ENCODE measurements at places on chromosomes 1 and 21.

GRCh38 chr1:17516303-17517214 is 22.9 kb upstream of the ARHGEF10L start:
- DNase-seq: no peak

GRCh38 chr1:175904808-175905207 is 161.4 kb upstream of the TNR start:
- DNase-seq: no peak

GRCh38 chr1:170305777-170306512 is 160.2 kb downstream of the NTMT2 start:
- DNase-seq: no peak

GRCh38 chr1:62336995-62337705 is 17.9 kb upstream of the KANK4 start:
- no peak for DNase-seq

GRCh38 chr1:6260433-6260934 is 414 bp downstream of the GPR153 start:
- DNase-seq: no peak

DNA sequence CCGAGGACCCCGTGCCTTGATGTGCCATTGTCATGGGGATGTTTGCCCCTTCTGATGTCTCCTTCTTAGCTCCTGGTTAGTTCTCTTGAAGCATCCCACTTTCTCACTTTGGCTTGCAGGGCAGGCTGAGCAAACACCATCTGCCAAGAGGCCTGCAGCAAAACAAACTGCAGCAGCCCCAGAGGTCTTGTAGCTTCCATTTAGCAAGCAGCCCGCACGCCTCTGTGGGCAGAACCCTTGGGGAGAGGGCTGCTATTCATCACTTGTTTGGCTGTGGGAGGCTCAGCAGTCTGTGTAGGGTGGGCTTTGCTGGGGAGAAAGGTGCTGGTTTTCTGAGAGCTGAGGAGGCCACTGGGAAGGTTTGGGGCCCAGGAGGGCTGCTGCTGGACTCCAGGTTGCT is 56.7 kb downstream of the KCNC4 start:
- DNase-seq: no peak

- no peak for DNase-seq
Observed at GRCh38 chr1:193216920-193217319, 30.5 kb upstream of the B3GALT2 start.

GRCh38 chr1:33713058-33713877 is 150.6 kb upstream of the HMGB4 start:
- no peak for DNase-seq

GRCh38 chr1:34166625-34167361 is 1.8 kb upstream of the CSMD2 start:
- DNase-seq: no peak

GRCh38 chr1:228410015-228410414 is 3.4 kb upstream of the TRIM11 start:
- no peak for DNase-seq

- DNase-seq: peak; percentile 83
Observed at GRCh38 chr1:34742667-34743270, 12.1 kb upstream of the GJB5 start.

GRCh38 chr1:226627050-226627755 is 78.6 kb downstream of the STUM start:
- no peak for DNase-seq

DNA sequence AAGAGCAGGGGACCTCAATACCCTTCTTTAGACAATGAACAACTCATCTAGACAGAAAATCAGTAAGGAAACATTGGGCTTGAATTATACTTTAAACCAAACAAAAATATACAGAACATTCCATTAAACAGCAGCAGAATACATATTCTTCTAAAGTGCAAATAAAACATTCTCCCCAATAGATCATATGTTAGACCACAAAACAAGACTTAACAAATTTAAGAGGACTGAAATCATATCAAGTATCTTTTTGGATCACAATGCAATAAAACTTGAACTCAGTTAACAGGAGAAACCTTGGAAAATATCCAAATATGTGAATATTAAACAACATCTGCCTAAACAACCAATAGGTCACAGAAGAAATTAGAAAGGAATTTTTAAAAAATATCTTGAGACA is 47.7 kb upstream of the HP1BP3 start:
- DNase-seq: no peak

- no peak for DNase-seq
Observed at GRCh38 chr1:83689921-83690868, 308.7 kb downstream of the TTLL7 start.

DNA sequence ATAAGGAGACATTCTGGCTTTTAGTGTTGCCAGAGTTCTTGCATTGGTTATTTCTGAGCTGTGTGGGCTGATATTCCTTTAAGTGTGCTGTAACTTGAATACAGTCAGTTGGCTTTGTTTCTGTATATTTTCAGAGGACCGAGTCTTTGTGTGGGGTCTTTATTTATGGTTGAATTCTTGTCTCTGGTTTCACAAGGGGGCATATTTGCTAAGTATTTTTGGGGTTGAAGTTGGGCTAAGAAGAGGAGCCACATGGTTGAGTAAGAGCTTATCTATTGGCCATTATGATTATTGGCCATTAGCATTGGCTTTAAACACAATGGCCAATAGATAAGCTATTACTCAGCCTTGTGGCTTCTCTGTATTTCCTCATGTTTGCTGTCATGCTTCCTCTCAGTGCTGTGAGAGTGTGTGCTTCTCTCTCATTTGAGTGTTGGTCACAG is 26.3 kb upstream of the PTGFR start:
- DNase-seq: no peak

DNA sequence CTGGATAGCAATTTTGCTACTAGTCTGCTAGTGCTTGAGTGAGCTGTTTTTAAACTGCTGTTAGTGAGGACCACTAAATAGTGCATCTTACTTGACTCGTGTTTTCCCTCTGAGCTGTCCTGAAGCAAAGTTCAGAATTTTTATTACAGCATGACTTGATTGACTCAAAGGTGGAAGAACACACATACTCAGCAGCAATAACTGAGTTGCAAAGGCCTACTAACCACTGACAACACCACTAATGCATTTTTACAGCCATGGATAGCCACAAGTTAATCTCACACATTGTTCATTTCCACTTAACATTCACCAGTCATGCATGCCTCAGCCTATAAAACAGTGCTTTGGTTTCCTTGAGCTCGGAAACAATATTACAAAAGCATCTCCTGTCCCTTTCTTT is 148.7 kb downstream of the RUNX1 start:
- no peak for DNase-seq

- no peak for DNase-seq
Observed at GRCh38 chr1:3688356-3689137, 36.2 kb downstream of the TP73 start.

GRCh38 chr1:44776730-44777068 is 1.4 kb downstream of the RPS8 start:
- DNase-seq: no peak

GRCh38 chr1:192905049-192905448 is 96.2 kb downstream of the RGS2 start:
- no peak for DNase-seq

DNA sequence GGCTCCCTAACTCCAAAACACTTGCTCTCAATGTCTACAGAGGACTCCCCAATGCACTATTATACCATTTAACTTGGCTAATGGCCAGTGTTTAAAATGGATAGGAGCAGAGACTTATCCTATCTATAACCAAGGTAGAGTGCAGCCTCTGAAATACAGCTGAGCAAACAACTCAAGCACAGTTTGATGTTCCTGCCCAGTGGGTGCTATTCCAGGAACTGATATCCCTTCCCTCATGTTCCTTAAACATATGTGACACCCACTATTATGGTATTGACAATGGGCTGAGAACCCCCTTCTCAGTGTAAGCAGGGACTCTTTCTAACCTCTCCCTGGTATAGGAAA is 51.7 kb downstream of the SH3GLB1 start:
- DNase-seq: no peak

- DNase-seq: no peak
Observed at GRCh38 chr1:179968284-179968993, 13.8 kb downstream of the CEP350 start.

DNA sequence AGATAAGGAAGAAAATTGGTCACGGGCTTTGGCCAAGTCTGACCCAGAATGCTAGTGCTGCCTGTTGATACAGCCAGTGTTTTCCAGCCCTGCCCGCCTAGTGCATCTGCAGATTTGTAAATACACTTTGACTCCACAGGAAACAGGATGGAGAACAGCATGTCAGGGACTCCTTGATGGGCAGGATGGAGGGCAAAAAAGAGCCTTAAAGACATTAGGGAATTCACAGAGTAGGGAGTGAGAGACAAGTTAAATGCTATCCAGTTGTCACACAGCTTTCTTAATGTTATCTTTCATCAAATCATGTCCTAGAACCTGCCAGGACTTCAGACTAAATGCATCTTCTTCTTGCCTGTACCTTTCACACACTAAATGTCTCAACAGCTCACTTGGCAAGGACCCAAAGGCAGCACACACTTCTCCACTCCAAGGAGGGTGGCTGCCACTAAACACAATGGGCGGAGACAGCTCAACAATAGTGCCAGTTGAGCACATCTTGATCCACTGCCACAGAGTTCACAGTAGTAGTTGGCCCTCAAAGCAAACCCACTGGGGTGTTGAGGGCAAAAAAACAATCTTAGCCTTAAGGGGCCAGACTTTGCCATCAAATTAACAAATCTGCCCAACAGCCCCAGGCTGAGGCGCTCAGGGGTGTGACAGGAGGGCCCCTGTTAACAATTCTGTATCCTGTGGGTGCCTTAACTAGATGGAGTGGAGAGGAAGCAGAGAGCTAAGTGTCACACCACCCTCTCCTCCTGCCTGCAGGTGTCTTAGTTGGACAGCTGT is 2.7 kb downstream of the HIVEP3 start:
- no peak for DNase-seq

- peak; percentile 33 for DNase-seq
Observed at GRCh38 chr1:161044908-161045735, 655 bp downstream of the USF1 start.

All from stimulated activated CD4-positive, alpha-beta T cell treated with anti-CD3 and anti-CD28 coated beads, Interleukin-1b, Interleukin-23, amount 100 ng/mL, for 4 hours (primary cell).